ENCODE measurements at places on chromosomes 3 and 15.
A peak's percentile ranks its signal among the peaks of the same experiment; 100 is the strongest.

DNA sequence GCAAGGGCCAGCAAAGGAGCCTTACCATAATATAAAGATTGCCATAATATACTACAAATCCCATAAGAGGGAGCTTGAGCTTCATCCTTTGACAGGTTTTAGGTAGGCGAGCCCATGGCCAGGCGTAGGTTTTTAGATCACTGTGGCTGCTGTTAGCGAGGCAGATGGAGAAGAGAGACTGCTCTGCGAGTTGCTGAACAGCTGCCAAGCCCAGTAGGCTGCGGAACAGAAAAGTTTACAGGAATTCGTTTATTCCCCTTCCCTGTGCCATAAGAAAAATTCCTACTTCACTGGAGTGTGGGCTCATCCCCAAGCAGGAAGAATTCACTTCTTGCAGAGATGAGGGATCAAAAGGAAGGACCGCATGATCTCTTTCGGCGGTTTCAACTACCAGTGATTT lies 30.5 kb downstream of the TMED3 start:
- DNase-seq, result no peak

- no peak for DNase-seq
Measured at GRCh38 chr15:68349151-68349550, 71.6 kb downstream of the FEM1B start.

- DNase-seq, result no peak
Measured at GRCh38 chr15:57146506-57147201, 228.2 kb downstream of the TCF12 start.

DNA sequence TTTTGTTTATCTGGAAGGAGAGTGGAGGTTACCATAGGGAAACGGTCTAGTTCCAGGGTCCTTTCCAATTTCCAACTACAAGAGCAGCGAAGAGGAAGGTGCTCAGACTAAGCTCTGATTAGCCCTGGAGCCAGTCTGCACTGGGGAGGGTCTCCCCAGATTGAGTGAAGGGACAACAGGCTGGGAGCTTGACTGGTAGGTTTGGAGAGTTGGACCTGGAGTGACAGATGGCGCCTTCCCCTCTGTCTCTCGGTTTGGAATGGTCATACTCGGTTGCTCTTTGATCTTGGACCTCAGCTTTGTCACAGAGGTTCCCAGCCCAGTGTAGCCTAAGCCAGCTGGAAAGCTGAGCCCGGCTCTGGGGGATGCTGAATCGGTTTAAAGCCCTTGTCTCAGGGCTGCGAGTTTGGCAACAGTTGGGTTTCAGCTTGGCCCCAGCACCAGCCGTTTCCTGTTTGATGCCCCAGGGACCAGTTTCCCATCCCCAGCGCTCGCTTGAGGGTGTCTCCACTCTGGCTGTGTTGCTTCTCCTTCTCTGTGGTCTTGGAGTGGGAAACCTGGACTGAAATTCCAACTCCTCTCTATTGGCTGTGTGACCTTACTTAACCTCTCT lies 53.1 kb upstream of the ULK4 start:
- no peak for DNase-seq

- DNase-seq, result no peak
Measured at GRCh38 chr3:5504135-5504534, 316.6 kb downstream of the EDEM1 start.

GRCh38 chr3:72482589-72483321 lies 365.5 kb downstream of the SHQ1 start:
- peak; percentile 31 for DNase-seq

DNA sequence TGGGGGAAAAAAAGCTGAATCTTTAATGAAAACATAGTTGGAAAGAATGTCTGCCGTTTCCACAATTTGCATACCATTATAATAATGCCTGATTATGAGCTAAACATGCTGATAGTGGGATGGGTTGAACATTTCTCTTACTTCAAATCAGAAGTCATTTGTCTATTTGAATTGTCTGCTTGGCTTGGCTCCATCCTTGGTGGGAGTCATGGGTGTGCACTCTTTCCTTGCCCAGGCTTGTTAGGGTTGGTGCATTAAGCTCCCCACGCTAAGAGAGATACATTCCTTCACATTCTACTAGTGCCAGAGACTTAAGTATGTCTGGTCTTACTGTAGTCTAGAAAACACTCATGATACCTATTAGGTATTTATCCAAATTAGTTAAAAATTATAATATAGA lies 121.4 kb upstream of the RARB start:
- DNase-seq, result no peak

DNA sequence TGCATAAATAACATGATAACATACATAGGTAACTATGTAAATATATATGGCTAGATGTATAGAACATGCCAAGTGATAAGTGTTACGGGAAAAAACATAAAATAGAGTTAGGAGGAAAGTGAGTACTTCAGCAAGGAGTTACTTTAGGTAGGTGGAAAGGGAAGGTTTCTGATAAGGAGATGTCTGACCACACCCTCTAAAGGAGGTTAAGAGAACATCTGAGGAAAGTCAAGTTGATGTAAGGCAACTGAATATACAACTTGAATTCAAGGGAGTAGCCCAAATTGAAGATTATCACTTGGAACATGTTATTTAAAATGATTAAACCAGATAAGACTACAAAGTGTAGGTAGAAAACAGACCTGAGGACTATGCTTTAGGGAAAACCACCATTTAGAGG lies 13.8 kb downstream of the PIERCE2 start:
- DNase-seq, result no peak

- DNase-seq, result no peak
Measured at GRCh38 chr15:74628199-74628598, 12.6 kb downstream of the CLK3 start.

DNA sequence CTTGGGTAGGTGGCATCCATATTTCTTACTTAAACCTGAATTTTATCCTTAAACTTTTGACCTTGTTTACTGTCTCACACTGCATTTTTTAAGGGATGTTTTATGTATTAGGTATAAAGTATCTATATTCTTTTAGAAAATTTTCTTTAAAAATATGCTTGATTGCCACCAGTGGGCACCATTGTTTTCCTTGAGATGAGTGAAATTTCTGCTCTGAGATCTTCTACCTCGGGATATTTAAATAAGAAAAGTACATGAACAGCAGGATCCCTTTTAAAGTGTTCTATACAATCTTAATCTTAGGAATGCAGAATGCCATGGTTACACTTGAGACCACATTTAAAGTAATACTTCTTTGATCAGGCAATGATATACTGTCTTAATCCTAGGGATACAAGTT lies 108.7 kb downstream of the SLMAP start:
- DNase-seq, result no peak

DNA sequence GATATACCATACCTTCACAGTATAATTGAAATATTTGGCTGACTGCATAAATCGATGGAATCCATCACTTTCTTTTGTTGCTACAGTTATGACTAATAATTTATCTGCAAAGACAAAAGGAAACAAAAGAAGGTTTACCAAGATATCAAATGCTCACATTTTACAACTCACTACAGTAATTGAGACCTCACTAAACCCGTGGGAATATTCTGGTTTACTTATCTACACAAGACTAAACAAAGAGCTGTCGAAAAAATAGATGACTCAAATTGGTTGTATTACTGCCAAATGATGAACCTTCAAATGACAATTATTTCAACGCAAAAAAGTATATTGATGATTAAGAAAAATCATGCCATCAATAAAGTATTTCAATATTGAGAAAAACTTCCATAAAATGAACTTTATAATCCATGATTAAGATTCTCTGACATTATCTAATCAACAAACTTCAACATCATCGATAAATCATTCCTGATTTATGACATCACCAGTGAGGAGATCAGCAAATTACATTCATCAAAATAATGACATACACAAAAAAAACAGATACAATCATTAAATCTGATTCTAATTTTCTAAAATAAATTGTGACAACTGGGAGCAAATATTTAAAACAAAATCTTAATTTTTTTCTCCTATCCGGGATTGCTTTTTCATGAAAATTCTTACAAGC lies 36.7 kb downstream of the PLOD2 start:
- no peak for DNase-seq

DNA sequence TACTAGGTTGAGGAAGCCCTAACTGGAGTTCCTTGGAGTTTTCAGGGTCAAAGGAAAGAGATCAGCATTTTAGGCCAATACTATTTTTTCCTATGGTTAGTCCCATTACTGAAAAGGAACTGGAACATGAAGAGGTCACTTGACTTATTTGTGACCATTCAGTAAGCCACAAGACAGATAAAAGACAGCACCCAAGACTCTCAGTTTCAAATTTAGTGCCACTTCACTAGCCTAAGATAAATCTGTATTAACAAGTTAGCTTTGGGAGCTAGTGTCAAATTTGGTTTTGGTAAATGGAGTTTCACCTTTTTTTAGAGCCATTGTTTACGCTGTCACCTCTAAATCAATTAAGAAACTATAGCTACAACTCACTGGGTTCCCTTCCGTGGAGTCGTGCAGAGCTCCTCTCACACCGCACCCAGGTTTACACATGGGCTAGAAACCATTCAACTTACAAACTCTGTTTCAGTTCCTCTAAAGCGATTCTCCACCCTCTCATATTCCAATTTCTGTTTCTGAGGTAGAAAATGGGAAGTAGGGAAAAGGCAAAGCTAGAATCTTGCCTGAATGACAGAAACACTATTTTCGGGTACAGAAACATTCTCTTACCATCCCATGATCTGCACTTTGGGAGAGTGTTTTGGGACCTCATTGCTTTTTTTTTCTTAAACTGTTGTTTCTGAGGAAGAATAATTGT lies 14.4 kb downstream of the CCDC32 start:
- no peak for DNase-seq

GRCh38 chr3:8607234-8608040 lies 37.2 kb downstream of the SSUH2 start:
- no peak for DNase-seq

DNA sequence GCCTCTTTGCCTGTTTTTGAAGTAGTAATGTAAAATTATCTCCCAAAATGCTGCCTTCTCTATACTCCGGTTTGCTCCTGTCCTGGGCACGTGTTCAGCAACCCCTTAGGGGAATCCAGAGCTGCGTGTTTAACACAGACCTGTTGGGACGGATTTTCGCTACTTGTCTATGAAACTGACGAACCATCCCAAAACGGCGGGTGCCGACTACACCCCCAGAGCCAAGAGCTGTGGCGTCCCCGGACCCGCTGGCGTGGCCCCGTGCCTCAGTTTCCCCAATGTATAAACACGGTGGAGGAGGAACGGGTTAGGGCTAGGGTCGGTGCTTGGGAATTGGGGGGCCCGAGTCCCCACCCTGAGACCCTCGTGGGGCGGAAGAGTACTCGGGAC lies 473 bp downstream of the FHIT start:
- no peak for DNase-seq

DNA sequence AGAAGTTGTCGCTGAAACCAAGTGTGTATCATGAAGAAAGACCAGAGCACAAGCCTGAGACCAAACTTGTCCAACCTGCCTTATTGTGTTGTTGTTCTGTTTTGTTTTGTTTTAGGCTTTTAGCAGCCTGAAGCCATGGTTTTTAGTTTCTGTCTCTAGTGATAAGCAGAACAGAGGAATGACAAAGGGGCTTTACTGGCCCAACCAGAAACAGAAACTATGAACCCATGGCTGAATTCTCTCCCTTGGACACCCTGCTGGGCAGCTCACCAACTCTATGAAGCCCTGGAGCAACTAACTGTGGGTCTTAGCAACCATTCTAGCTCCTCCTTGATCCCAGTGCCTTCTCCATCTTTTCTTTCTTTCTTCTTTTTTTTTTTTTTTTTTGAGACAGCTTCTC lies 30.3 kb downstream of the HCLS1 start:
- DNase-seq, result no peak

DNA sequence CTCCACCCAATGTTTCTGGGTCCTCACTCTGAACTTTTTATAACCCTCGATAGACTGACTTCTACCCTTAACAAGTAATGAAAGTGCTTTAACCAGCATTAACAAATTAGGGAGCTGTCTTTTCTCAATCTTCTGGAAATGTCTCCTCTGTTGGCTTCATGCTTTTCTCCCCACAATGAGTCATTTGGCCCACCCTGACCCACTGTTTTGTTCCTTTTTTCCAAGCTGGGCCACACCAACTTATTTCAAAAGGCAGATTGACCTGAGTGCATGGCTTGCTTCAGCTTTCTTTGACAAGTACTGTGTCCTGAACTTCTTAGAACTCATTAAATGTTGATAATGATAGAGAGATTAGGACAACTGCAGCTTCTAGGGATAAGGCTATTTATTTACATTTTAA lies 199.6 kb upstream of the SEMA6D start:
- DNase-seq, result no peak

DNA sequence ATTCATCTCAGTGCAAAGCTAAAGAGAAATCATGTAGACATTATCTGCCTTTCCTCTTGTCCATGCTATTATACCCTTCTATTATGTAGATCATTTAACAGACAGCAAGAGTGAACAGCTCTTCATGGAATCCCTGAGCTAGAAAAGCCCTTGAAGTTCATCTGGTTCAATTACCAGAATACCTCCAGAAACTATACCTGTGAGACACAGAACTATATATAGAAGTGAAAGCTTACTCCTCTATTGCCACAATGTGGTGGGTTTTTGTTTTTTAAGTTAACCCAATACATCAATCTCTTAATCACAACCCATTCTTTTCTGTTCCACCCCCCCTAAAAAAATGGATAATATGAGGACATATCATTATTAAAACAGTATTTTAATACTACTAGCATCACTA lies 347.7 kb downstream of the PLCL2 start:
- no peak for DNase-seq

- peak; percentile 29 for DNase-seq
Measured at GRCh38 chr3:129576514-129577352, 29.7 kb downstream of the PLXND1 start.

GRCh38 chr15:74365598-74366445 lies 1.6 kb downstream of the CYP11A1 start:
- DNase-seq, result no peak

GRCh38 chr3:72320955-72321303 lies 527.3 kb downstream of the SHQ1 start:
- no peak for DNase-seq

GRCh38 chr15:20356444-20356910 lies 185.1 kb downstream of the GOLGA6L6 start:
- peak; percentile 78 for DNase-seq

DNA sequence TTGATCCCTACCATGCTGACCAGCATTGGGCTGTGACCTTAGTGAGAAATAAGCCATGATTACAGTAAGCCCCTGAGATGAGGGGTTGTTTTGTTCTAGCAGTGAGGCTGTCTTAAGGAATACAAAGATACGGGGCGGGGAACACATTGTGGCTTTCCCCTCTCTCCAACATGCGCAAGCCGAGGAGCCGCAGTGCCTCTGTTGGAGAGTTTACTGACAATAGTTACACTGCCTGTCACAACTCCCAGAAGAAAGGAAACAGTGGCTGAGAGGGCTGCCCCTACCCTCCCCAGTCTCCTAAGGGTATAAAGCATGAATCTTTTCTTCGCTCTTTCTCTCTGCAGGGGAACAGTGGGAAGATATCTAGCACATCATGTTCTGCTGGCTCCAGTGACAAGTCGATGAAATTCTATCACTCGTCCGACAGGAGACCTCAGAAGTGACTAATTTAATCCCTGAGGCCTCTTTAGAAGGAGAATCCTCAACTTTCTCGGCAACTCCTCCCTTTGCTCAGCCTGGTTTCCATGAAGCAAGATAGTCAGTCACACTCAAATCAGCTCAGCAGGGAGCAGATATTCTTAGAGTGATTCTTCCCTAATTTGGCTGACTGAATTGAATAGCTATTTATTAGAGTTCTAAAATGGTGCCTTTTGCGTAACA lies 409.0 kb upstream of the PROK2 start:
- DNase-seq, result no peak
